ENCODE measurements at places on chromosomes 13 and 19.

- DNase-seq, result no peak
Observed at GRCh38 chr19:22735911-22736645, 47.9 kb downstream of the ZNF99 start.

DNA sequence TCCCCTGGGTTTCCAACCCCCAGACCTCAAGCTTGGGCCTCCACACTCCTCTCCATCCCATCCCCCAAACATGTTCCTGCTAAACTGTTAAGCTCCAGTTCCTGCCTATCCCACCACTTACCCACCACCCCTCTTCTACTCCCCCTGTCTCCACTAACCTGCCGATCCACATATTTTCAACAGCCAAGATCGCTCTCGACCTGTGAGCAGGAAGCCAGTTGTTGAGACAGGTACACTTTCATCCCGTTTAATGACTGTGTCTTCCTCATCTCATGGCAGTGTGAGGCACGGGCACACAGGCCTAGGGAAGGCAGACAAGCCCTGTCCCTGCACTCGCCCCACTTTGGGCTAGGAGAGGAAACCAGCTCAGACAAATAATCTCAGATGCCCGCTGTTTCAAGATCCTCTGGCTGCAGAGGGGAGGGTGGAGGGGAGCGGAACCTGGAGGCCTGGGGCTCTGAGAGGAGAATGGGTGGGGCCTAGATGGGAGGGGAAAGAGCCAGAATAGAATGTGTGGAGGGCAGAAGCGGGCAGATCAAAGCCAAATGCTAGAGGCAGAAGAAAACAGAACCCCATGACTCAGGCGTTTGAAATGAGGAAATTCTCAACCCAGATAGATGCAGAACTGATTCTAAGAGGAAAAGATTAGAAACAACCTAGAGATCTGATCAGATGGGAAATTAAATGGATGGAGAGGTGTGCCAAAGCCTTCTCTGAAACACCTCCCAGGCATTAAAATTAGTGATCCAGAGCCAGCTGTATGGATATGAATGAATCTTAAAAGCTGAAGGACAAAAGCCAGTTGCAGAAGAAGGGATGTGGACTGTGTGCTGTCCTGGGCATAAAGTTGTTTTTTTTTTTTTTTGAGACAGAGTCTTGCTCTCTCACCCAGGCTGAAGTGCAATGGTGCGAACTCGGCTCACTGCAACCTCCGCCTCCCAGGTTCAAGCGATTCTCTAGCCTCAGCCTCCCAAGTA is 16.9 kb upstream of the CYP2S1 start:
- no peak for DNase-seq

- DNase-seq, result no peak
Observed at GRCh38 chr13:32151240-32151639, 119.7 kb downstream of the FRY start.

DNA sequence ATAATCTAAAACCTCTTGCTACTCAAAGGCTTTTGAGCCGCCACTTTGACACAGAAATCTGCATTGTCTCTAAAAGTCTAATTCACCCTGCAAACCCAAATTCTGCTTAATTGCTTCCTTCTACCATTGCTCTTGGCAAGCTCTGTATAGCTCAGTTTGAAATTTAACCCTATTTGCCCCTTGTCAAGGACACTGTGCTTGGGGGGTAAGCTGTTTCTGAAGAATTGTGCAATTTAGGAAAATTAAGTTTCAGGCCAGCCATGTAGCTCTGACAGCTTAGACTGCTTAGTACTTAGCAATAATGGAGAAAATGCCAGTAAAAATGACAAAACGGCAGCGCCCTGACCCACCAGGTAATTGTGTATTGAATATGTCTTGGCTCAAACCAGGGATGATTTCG is 282.2 kb downstream of the OLFM4 start:
- DNase-seq, result no peak

Data from left forelimb (tissue), 1 donor.